Astrocyte (in vitro differentiated cells and primary cell): ENCODE measurements at places on chromosomes 11 and 22. TPM values are rescaled to one million over a fixed set of nuclear protein-coding genes. Genes with fewer than 3 reads are reported as not detected.

The MMP8 gene
- not detected in 2 replicates for total RNA-seq

- peak overlapping the region; percentile 50 for H3K27ac ChIP-seq
- H3K27me3 ChIP-seq: no peaks in the 10 kb centered on the region
- peak; percentile 95 for DNase-seq
- peaks cover 24% of the 10 kb centered on the region for H3K4me1 ChIP-seq
- H3K36me3 ChIP-seq: no peaks in the 10 kb centered on the region
- no peak overlapping the region for H3K4me3 ChIP-seq
Observed at GRCh38 chr11:75325713-75326438, 25.6 kb downstream of the ARRB1 start.

- no peak overlapping the region for H3K27ac ChIP-seq
- H3K27me3 ChIP-seq: no peaks in the 10 kb centered on the region
- peaks cover 9% of the 10 kb centered on the region for H3K36me3 ChIP-seq
- H3K4me3 ChIP-seq: no peak overlapping the region
Observed at GRCh38 chr11:71914617-71915189, 13.7 kb downstream of the XNDC1N start.

The FAT3 gene
- total RNA-seq: 37.0 and 41.0 TPM in 2 replicates

DNA sequence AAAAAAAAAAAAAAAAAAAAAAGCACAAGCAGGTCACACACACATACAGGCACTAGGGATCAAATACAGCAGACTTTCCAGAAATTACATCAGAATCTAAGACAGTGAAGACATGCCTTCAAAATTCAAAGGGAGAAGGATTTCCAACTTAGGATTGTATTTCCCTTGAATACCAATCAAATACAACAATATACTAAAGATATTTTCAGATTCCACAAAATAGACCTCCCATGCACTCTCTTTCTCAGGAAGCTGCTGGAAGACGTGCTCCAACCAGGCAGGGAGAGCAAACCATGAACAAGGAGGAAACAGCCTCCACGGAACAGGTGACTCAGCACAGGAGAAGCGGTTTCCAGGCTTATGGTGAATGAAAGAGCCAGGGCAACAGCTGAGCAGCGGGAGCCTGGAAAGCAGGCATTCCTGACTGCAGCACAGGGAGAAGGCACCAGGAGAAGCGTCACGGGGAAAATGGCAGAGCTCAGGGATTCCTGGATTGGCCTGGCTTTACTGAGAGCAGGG is 32.0 kb downstream of the TMEM184B start:
- H3K36me3 ChIP-seq: peaks cover 13% of the 10 kb centered on the region
- H3K27me3 ChIP-seq: no peaks in the 10 kb centered on the region
- DNase-seq: peak; percentile 94
- H3K27ac ChIP-seq: peak overlapping the region; percentile 99
- H3K4me3 ChIP-seq: no peak overlapping the region
- peaks cover 45% of the 10 kb centered on the region for H3K4me1 ChIP-seq

The MUC6 gene
- not detected in 2 replicates for total RNA-seq

DNA sequence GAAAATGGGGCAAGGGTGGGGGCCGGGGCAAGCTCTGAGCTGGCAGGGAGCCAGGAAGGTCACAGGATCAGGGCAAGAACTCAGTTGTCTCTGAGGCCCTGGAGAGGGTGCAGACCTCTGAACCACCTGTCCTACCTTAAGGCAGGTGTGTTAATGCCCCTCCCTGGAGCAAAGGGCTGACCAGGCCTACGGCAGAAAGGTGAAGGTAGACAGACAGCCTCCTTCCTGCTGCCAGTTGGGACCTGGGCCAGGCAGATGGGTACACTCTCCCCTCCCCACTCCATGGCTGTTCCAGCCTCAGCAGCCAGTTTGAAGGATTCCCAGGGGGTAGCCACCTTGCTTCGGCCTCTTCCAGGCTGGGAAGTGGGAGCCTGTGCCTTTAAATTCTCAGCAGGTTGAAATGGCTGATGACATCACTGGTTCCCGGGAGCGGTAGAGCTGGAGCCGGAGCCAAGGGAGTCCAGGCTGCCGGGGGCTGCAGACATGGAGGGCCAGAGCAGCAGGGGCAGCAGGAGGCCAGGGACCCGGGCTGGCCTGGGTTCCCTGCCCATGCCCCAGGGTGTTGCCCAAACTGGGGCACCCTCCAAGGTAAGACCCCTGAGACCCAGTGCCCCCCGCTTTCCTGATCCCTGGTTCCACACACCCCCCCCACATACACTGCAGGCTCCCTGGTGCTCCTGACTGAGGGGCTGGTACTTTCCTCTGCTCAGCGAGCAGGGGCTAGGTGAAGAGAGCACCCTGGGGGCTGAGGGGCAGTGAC is at the start of gene INPP5J:
INPP5J (plus strand) TSS at position 435 of the 760 bp plus-strand sequence; CDS start at position 484, 49 bp downstream.
- H3K27ac ChIP-seq: no peak within 1 kb of the TSS
- peaks cover 3% of the 10 kb centered on the region for H3K4me1 ChIP-seq
- DNase-seq: peak; percentile 39
- peaks cover 7% of the 10 kb centered on the region for H3K27me3 ChIP-seq
- no peaks in the 10 kb centered on the region for H3K36me3 ChIP-seq

DNA sequence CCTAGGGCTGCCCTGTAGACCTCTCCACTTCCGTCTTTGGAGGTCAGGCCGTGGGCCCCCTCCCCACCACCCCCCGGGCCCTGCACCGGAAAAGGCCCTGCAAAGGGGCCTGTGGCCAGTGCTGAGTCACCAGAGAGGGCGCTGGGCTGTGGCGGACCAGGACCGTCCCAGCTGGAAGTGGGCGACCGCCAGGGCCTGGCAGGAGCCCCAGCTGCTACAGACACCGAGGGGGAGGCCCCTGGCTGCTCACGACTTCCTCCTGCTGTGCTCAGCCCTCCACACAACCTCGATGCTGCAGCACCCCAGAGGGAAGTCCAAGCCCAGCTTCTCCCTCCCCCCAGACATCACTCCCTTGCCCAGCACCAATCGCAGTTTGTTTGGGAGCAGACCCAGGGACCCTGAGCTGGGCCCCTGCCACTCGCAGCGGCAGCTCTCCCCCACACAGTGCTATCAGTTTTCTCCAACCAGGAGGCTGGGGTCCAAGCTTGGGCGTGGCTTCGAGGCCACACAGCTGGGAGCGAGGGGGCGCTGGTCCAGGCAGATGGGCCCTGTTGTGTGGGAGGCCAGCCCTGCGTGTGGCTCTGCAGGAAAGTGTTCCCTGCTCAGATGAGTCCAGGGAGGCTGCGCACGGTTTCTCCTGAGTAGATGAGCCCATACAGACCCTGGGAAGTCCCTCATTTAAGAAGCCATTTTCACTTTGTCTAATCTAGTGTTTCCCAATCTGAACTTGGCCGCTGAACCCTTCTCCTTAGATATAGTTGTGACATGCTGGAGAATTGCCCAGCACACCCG is 5.6 kb upstream of the SH3BP1 start:
- no peaks in the 10 kb centered on the region for H3K27me3 ChIP-seq
- no peak overlapping the region for H3K4me3 ChIP-seq
- DNase-seq: peak; percentile 79
- H3K4me1 ChIP-seq: peaks cover 40% of the 10 kb centered on the region

- no peak overlapping the region for H3K27ac ChIP-seq
- H3K36me3 ChIP-seq: no peaks in the 10 kb centered on the region
- no peaks in the 10 kb centered on the region for H3K27me3 ChIP-seq
- no peak overlapping the region for H3K4me3 ChIP-seq
Observed at GRCh38 chr22:30455075-30455840, 16.6 kb downstream of the SEC14L3 start.

DNA sequence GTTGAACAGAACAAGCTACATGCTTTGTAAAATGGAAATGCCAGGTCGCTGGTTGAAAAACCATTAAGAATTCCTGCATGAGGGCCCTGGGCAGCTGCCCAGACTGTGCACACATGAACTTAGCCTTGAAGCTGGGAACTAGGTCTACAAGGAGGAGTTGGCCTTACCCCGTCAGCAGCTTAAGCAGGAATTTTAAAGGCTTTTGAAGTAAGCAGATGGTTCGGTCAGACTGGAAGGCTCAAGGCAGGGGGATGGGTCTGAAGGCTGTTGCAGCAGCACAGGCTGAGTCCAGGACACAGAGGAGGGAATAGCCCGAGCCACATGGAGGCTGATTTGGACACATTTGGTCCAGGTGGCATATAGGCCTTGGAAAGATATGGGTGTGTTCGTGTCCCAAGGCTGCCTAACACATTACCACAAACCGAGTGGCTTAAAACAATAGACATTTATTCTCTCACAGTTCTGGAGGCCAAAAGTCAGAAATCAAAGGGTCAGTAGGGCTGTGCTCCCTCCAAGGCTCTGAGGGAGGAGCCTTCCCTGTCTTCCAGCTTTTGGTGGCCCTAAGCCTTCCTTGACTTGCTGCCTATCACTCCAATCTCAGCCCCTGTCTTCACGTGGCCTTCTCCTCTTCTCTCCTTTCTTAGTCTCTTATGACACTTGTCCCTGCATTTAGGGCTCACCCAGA is 11.6 kb downstream of the LIF start:
- peaks cover 5% of the 10 kb centered on the region for H3K36me3 ChIP-seq
- no peak overlapping the region for H3K4me3 ChIP-seq
- H3K27me3 ChIP-seq: no peaks in the 10 kb centered on the region
- H3K4me1 ChIP-seq: peaks cover 63% of the 10 kb centered on the region
- peak overlapping the region; percentile 92 for H3K27ac ChIP-seq
- DNase-seq: peak; percentile 97

GRCh38 chr22:44537467-44537866 is 39.4 kb upstream of the RTL6 start:
- H3K36me3 ChIP-seq: no peaks in the 10 kb centered on the region
- H3K4me1 ChIP-seq: no peaks in the 10 kb centered on the region
- DNase-seq: no peak

The PRR33 gene
- not detected in 2 replicates for total RNA-seq

GRCh38 chr11:64796047-64796756 is 6.8 kb downstream of the MAP4K2 start:
- H3K27ac ChIP-seq: no peak overlapping the region
- H3K36me3 ChIP-seq: no peaks in the 10 kb centered on the region
- no peaks in the 10 kb centered on the region for H3K4me1 ChIP-seq
- no peak for DNase-seq

DNA sequence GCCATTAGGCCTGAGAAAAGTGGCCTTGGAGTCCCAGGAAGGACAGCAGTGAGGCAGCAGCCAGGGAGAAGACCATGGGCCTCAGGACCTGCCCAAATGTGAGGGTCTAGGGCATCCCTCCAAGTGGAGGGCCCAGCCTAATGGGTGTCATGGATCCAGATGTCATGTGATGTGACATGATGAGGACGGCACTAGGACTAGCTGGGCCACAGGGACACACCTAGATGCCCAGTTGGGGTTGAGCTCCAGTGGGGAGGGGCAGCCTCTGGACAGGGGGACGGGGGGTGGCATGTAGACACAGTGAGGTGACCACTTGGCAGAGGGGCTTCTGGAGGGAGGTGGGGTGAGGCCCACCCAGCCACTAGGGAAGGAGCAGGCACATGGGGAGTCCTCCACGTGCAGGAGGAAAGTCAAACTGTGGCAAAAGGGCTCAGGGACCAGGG is 5.4 kb downstream of the SCARF2 start:
- no peak overlapping the region for H3K27ac ChIP-seq
- no peak for DNase-seq
- no peaks in the 10 kb centered on the region for H3K27me3 ChIP-seq
- H3K4me3 ChIP-seq: no peak overlapping the region
- peaks cover 20% of the 10 kb centered on the region for H3K4me1 ChIP-seq
